ENCODE measurements at places on chromosomes 1 and 21.

- no peak for DNase-seq
These were observed 7.8 kb downstream of the NRDC start for GRCh38 chr1:51870603-51871350.

DNA sequence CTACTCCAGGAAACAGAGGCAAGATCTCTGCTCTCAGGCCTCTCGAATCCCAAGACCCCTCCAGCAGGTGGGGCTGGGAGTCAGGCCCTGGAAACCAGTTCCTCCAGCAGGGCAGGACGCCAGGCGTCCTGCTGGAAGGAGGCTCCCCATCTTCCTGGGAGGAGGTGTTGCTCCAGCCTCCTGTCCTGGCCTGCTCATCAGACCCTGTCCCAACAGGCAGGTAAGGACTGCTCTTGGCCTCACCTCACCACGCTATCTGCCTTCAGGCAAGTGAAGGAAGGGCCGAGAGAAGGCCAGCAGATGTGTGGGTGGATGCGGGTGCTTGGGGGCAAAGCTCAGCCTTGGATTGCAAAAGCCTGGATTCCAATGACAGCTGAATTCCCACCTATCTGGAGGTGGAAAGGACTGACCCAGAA, 82.9 kb downstream of the SSBP3 start:
- DNase-seq: no peak

- no peak for DNase-seq
These were observed 490 bp downstream of the SERINC2 start for GRCh38 chr1:31413405-31414001.

- DNase-seq: no peak
These were observed 47.0 kb downstream of the C1orf198 start for GRCh38 chr1:230821346-230821745.

GRCh38 chr1:238399558-238399957, 508.8 kb upstream of the ZP4 start:
- DNase-seq: no peak

- no peak for DNase-seq
These were observed 142.9 kb downstream of the APP start for GRCh38 chr21:26027696-26028095.

DNA sequence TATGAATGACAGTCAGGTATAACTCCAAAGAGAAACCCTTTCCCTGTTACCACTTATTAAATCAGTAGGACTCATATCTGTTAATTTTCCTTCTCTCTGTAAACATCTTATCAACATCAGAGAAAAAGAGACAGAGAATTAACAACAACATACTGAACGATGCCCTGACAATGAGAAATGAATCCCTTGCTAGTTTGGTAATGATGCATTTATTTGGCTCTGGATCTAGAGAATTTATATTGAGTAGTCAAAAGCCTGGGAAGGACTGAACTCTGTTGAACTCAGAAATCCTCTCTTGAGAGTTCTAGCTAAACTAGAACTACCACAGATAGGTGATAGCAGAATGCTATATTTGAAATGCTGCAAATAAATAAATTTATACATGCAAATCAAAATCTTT, 325.6 kb downstream of the DISC1 start:
- no peak for DNase-seq

GRCh38 chr1:223269006-223269405, 95.0 kb downstream of the SUSD4 start:
- DNase-seq: no peak

DNA sequence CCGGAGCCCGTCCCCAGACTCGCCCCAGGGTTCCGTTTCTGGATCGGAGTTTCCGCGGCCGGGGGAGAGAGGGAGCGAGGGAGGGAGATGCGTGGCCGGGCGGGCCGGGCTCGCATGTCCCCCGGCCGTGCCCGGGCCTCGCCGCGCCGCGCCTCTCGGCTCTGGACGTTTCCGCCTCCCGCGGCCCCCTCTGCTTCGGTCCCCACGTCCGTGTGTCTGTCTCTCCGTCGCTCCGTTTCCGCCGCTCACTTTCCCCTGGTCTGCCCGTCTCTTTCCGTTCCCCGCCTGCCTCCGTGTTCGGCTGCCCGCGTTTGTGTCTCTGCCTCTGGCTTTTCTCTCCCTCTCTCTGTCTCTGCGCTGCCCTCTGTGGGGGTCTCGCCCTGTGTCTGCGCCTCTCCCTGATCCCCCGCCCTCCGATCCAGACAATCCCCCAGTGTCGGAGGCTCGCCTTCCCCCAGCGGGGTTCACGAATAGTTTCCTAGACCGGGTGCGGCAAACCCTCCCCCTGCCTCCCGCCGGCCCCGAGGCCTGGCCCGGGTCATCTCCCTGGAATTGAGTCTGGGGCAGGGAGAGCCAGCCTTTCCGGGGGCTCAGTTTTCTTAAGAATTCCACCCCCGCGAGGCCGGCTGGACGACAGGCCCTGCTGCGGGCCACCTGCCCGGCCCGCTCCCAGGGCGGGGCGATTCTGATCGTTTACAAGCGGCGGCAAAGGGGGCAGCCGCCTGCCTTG, 735 bp downstream of the NBL1 start:
- DNase-seq: no peak

GRCh38 chr1:186715887-186716809, 35.9 kb upstream of the PTGS2 start:
- no peak for DNase-seq

DNA sequence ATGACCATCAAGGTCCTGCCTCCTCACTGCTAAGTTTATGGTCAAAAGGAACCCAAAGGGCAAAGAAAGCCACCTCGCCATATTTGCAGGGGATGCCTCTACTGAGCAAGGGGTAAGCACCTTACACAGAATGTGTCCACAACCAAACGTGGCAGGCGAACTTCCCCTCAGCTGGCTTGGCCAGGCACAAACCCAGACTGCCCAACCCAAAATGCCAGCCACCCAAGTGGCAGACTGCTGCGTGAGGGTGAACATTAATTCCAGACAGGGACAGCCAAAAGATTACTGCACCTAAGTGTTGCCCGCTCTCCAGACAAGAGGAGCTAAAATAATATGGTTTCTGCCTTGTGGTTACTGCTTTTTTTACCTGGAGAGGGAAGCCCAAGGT, 16.0 kb downstream of the ZNF697 start:
- no peak for DNase-seq

DNA sequence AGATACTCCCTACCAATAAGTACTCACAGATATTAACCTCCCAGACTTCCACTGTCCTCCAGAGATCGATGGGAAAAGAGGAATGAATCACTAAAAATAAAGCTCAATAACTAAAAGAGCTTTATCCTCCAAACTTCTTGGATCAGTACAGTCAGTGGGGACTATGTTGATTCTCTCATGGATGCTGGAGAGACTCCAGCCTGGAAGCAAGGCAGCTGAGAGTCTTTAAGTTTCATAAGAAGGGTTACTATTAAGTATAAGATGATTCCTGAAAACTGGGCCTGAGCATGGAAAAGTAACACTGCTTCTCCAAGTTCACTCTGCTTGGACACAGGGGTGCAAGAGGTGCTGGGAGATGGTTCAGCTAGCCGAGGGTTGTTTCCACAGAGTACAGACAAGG, 6.2 kb upstream of the DDR2 start:
- DNase-seq: no peak

DNA sequence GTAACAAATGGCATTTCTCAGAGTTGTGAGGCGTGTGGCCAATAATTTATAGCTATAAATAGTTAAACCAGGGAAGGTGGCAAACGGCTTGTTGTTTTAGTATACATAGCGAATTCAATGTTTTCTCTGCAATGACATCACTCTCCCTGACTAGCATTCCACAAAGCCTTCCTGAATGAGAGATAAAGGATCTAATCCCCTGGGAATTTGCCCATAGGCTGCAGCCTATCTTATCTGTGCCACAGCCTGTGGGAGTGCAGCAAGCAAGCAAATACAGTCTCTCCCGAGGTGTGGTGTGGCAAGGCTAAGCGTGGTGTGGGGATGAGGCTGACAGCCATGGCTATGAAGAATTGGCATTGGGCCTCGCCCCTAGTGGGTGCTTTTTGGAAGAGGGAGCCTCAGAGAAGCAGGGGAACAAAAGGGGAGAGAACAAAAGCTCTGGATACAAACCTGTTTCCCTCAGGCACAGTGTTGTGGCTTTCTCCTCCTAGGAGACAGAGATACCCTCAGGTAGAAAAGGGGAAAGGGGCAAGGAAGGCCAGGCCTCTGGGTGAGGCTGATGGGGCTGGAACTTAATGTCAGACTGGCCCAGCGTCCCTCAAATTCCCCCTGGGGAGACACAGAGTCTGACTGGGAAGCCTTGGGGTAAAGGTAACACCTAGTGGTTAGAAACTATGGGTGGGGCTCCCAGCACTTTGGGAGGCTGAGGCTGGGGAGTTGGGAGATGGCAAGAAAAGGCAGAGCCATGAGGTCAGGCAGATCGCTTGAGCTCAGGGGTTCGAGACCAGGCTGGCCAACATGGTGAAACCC, 8.9 kb downstream of the TAGLN2 start:
- peak; percentile 68 for DNase-seq

DNA sequence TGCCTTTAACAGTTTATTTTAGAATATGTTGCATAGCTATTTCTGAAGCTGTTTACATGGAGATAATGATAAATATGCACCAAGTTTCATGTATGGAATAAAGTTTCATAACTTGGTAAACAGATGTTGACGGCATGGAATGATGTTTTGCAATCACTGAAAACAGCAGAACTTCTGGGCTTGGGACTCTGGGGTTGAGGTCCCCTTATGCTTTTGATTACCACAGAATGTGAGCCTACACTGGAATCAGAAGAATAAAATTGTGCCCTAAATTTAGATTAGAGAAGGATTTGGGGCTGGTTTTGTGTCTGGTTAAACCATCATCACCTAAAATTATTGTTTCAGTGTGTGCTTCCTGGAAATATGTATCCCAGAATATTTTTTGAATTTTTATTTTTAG, 11.1 kb downstream of the KRTAP24-1 start:
- DNase-seq: no peak

DNA sequence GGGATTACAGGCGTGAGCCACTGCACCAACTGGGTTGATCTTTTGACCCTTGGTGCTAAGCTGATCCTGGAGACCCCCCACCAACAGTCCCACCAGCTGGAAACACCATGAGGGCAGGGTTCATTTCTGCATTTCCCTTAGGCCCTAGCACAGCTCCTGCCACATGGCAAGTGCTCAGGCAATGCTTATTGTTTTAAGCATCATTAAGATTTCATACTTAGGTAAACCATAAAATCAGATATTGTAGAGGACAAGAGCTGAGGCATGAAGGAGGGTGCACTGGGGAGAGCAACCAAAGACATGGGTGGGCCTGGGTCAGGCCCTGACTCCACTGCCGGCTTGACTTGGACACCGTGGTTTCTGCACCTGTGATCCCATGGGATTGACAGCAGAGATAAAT, 17.7 kb downstream of the CHIT1 start:
- no peak for DNase-seq

GRCh38 chr1:56188221-56188620, 391.1 kb downstream of the PLPP3 start:
- DNase-seq: no peak

DNA sequence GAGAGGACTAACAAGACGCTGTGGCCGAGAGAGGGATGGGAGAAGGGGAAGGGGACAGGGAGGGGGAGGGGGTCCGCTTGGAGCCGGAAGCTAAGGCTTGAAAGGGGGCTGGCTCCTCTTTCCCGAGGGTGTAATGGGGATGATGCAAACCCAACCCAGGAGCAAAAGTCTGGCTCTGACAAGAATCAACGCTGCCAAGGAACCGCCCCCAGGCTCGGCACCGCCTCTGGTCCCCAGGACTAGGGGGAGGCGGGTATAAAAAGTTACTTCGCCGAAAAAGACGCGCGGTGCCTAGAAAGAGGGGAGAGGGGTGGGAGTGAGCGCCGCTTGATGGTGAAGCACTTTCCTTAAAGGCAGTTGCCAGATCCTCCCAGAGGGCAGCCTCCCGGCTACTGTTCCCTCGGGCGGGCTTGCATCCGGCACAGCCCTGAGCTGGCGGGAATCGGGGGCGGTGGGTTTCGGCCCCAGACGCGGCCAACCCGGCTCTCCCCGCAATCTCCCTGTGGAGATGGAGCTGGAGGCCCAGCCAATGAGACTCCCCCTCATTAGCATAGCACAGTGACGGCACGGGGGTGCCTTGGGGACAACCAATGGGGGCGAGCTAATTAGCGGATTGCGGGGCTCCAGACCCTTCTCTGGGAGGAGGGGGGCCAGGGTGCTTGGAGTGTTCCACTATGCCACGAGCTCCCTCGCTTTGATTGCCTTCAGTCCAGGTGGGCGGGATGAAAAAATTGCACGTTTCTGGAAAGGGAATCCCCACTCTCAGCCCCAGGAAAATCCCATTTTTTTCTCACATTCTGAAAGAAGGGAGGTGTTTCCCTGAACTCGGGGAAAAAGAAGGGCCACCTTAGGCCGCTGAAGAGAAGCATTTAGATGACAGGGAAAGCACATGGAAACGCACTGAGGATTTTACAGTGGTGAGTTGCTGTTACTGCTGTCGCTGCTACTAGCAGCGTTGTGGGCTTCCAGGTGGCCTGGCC, at the start of gene KCNT2:
KCNT2 (minus strand) TSS at position 51 of the 980 bp plus-strand sequence. CDS start 131 bp downstream, outside the sequence.
- DNase-seq: peak; percentile 33

DNA sequence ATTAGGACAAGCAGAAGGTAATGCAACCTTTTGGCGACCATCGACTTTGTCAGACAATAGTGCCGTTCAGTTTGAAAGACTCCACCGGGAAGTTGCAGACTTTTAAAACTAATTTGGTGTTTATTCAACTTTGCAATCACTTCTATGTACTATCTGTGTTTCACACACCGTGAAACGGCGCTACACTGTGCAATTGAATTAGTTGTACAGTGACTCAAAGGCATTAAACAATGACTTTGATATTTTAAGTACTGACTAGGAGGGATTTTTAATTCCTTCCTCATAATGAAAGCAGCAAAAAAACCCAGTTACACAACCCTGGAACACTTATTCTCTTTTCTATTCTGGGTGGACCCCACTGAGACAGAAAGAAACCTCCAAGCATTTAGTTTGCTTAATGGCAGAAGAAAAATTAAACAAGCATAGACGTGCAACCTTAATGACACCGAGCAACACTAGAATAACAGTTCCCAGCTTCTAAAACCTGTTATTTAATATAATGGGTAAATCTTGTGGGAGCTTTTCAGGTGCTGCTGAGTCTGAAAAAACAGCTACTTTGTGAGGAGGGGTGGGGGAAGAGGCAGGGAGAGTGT, 176.8 kb downstream of the LMO4 start:
- no peak for DNase-seq

- peak; percentile 58 for DNase-seq
These were observed 10.7 kb downstream of the CLCNKA start for GRCh38 chr1:16032388-16033102.

DNA sequence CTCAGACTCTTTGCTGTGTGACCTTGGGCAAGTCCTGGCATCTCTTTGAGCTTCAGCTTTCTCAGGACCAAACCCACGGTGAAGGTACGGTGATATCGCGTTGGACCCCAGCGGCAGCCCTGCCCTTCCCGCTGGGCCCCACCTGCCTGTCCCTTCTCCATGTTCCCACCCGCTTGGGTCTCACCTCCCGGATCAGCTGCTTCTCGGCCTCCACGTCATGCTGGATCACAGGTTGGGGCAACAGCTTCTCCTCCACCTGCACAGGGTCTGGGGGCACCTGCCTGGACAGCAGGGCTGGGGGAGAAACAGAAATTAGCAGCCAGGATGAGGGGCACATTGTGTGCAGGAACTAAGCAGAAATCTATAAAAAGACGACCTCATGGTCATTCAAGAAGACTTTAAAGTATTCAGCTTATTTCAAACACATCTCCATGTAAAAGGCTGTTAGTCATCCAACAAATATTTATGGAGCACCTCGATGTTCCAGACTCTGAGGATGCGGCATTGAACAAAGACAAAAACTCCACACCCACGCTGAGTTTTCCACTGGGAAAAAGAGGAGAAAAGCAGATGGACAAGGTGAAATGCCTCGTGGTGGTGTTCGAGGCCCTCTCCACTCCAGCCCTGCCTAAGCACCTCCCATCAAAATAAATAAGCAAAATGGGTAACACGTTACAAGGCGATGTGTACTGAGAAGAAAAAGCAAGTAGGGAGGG, 19.5 kb downstream of the KIF17 start:
- DNase-seq: peak; percentile 56

Data from fibroblast of skin of left quadriceps (primary cell).